Hindlimb muscle (tissue), 1 donor: ENCODE measurements at places on chromosomes 11 and 22.

- no peak for DNase-seq
Measured at GRCh38 chr22:44412136-44412731, 85.8 kb downstream of the RTL6 start.

DNA sequence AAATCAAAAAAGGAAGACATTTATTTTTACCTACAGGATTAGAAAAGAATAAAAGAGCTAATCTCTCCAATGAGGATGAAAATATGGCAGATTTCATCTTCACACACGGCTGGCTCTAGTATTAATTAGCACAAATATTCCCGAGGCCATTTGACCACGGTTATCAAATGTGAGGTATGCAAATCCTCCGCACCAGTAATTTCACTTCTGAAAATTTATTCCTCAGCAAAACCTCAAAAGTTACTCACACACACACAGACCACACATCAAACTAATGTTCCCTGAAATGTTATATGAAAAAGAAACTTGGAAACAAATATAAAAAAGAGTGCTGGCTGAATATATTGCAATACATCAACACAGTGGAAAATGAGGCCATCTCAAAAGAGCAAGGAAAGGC lies 32.8 kb downstream of the CELSR1 start:
- DNase-seq: no peak

GRCh38 chr22:45424241-45424731 lies 10.8 kb downstream of the RIBC2 start:
- no peak for DNase-seq

DNA sequence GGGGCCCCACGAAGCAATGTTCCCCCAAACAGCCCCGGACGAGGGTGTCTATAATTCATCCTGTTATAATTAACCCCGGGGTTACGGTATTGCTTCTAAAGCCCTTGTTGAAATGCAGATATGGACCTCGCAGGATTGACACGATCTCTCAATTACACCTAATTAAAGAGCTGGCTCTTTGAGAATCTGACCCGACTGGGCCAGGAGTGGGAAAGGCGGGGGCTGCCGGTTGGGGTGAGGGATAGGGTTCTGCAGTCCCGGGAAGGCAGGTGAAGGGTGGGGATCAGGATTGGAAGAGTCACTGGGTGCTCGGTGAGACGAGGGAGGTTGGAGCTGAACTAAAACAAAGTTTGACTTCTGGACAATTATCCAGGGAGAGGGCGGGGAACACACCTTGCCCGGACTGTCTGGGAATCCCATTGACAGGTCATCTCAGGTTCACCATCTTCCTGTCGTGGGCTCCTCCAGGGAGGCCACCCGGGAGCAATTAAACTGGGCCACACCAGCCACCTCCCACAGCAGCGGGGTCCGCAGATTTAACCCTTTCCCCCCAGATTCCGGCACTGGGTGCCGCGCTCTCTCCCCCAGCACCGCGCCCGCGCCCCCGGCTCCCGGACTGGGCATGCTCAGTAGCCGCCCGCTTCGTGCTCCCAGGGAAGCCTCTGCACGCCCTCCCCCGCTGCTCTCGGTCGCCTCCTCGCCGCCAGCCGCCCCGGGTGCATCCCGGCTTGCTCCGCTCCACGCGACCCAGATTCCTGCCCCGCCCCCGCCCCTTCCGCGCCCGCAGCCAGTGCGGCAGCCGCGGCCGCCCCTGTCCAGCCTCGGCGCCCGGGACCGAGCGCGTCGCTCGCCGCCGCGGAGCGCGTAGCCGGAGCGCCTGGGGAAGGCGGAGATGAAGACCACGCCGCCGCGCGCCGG lies at the start of gene ELMOD1:
TSS of gene ELMOD1 (plus strand) at position 688 of the 918 bp plus-strand sequence. CDS start 27,043 bp downstream, outside the sequence.
- DNase-seq: peak; percentile 40

DNA sequence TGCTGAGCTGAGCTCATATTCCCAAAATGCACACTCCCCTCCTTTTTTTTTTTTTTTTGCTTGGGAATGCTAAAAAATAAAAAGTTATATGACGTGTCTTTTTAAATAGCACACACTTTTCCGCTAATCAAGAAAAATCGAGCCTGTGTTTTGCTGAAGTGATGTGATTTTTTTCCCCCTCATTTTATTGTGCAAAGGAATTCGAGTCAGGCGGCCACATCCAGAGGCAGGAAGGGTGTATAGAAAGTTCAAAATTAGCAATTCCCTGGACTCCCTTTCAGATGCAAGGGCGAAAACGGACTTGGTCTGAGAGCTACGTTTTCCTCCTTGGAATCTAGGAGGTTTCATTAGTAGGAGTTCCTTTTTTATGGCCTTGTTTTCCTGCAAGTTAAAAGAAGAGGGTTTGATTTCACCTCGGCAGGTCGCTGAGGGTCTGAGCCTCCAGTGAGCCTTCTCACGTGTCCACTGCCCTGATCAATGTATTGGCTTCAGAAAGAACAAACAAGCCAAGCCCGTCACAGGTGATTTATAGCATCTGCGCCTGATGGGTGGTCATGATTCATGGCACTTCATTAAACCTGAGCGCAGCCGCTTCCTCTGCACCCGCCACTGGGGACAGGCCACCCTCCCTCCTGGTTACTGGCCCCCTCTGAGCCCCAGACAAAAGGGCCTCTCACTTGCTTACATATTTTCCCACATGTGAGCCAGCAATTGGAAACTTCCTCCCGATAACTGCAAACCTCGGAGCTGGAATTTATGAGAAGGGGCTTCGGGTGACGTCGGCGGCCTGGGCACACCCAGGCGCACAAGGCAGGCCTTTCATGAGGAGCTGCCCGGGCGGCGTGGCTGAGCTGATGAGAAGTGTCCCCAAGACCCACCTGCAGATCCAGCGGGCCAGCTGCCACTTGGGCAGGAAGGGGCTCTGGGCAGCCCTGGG lies 64.4 kb upstream of the LINC01488 start:
- DNase-seq: peak; percentile 43

DNA sequence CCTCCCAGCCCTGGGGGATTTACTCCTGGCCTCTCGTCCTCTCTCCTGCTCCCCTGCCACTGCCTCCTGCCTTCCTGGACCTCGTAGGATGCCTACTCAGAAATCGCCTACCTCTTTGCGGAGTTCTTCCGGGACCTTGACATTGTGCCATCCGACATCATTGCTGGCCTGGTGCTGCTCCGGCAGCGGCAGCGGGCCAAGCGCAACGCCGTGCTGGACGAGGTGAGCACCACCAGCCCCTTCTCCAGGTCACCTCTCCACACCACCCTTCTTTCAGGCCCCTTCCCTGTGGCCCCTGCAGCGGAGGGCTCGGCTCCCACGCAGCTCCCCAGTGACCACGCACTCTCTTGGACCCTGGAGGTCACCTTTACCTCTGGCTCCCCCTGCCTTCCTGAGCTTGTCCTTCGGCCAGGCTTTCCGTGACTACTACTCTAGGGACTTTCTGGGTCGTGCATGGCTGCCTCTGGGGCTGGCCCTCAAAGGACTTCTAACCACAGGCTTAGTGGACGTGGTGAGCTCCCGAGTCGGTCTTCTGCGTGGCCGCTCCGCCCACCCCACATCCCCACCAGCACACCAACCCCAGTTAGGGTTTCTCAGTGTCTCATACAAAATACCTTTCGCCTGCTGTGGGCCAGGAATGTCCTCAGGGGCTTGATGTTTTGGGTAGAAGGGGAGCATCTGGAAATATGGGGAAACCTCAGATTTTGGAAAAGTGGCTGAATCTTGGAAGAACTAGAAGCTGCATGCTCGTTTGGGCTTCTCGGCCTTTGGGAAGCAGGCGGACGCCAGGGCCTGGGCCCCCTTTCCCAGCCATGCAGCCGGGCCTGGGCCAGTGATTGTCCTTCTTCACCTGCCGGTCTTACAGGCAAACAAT lies 24.1 kb upstream of the MYRF start:
- no peak for DNase-seq

DNA sequence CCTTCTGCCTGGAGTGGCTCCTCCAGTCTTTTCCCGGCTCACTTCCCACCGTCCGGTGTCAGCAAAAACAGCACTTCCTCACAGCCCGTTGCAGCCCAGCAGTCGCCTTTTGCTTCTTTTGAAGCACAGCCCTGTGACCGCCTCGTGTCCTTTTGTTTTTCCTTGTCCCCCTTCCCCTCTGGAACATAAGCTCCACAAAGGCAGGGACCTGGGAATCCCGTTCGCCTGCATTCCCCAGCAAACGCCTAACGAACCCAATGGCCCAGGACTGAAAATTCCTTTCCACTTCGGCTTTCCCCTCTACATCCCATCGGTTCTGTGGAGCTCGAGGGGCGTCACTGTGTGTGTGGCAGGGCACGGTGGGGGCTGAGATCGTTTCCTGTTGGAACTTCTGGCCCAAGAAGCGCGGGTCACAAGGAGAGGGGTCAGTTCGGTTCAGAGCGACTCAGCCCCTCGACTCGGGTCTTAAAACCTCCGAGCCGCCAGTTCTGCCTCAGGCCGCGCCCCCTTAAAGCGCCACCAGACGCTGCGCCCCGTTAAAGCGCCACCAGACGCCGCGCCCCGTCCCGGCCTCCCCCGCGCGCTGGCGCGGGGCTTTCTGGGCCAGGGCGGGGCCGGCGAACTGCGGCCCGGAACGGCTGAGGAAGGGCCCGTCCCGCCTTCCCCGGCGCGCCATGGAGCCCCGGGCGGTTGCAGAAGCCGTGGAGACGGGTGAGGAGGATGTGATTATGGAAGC lies 841 bp downstream of the RIC8A start:
- DNase-seq: peak; percentile 90

DNA sequence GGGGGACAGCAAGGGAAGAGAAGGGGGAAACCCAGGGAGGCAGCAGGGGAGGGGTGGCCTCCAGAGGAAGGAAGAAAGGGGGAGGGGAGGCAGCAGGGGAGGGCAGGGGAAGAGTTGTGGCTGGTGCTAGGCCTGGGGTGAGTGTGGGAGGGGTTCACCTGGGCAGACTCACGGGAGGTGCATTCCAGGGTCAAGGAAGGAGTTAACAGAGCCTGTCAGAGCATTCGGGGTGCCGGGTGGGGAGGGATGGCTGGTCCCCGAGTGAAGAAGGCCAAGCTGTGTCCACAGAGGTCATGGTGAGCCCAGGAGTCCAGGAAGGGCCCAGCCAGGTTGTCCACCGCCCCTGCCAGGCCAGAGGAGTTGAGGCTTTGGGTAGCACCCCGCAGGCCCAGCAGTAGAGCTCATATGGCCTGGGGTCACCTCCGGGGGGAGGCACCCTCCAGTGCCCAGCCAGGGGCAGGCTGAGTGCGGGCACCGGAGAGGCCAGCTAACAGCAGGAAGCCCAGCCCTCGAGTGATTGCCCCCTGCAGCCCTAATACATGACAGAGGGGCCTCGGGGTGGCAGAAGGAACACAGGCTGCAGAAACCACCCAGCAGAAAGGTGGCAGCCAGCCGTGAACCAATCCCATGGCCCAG lies 31.1 kb upstream of the PPARA start:
- DNase-seq: no peak

DNA sequence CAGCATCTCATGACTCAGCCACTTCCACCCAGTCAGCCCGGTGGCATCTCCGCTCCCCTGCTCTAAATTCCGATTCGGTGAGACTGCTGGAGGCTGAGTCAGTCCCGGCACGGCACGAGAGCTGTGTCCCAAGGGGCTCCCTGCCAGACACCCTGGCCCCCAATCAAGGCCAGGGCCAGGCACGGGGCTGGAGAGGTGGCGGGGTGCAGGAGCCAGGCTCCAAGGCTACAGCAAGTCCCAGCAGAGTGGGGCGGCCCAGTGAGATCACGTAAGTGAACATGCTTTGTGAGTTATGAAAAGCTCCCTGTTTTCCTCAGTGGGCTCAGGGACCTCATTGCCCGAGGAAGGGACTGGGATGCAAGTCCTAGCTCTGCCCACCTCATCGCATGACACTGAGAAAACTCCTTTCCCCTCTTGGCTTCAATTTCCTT lies 3.0 kb downstream of the C11orf68 start:
- no peak for DNase-seq

- DNase-seq: no peak
Measured at GRCh38 chr22:21947040-21948014, 5.3 kb downstream of the PPM1F start.

GRCh38 chr11:43447151-43447550 lies 88.4 kb downstream of the TTC17 start:
- DNase-seq: no peak

GRCh38 chr11:117420598-117420997 lies 92.9 kb downstream of the CEP164 start:
- DNase-seq: no peak
